ENCODE measurements at places on chromosomes 12 and 14.

DNA sequence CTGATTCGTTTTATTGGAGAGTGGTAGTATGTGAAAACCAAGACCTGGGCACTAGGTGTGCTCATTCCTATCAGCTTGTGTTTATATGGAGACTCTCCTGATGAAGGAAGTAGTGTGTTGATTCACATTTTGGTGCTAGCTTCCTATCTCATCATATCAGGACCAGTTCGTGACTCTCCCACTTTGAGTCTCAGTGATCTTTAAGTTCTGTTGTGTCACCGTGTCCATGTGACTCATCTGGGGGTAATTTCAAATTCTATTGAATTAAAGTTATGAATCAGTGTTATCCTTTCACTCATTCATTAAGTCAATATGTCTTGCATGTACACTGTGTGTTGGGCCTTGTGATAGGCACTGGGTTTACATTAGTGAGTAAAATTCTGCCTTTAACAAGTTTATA is 180.2 kb downstream of the CACNA1C start:
- DNase-seq = no peak

DNA sequence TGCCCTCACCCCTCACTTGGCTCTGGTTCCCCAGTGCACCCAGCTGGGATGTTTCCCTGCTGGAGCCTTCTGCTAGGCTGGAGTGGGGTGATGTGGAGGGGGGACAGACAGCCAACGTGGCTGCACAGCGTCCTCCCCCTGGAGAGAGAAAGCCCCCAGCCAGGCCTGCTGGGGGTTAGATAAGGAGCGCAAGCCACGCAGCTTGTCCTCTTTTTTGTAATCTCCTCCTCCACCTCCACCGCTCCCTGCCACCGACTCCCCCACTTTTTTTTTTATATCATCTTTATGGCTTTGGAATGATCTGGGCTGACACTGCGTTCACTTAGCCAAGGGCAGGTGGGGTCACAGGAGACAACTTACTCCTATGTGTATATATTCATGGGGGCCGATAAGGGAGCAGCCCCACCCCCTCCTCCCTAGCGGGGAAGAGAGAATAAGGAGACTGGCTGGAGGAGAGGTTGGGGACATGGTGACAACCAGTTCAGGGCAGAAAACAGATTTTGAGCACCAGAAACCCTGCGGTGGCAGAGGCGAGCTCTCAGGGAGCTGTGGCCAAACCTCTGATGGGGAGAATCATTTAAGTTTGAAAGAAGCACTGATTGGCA is 169.9 kb upstream of the LHX5 start:
- DNase-seq = no peak

- DNase-seq = no peak
Observed at GRCh38 chr12:26567126-26567525, 265.9 kb downstream of the ITPR2 start.

DNA sequence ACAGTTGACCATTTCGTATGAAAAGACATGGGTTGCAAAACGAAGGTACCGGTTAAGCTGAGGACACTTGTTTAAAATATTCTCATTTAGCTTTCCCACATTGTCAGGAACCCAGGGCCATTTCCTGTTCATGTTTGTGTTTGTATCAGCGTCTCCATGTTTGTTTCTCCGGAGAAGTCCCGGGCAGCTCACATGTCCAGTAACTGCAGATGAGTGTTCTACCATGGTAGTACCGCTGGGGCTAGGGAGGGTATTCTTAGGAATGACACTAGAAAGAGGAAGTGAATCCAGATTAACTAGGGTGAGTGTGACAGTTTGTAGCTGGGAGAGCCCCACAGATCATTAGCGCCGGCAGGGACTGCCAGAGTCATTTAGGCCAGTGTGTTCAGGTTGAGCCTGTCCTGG is 50.0 kb upstream of the EVL start:
- no peak for DNase-seq

- DNase-seq = peak; percentile 91
Observed at GRCh38 chr12:124927201-124928094, 13.0 kb upstream of the UBC start.

DNA sequence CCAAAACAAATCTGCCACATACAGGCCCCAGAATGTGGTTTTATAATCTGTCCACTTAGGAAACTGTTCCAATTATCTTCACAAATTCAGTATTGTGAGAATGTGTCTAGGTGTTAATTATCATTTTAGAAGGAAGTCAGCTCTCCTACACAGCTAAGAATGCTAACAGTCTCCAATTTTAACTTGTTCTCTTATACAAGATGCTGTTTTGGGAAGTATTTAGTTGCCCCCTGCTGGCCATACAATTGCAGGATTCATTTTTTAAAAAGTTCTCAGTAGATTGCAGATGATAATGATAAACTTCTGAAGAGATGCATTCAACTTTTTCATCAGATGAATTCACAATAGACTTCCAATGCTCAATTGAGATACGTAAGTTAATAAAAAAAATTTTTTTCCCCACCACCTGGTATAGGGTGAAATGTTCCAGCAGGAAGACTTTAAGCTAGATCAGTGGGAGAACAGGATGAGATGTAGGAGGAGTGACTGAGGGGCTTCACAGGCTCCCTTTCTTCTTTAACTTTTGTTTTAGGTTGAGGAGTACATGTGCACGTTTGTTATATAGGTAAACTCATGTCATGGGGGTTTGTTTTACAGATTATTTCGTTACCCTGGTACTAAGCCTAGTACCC is 27.3 kb upstream of the OSBPL8 start:
- DNase-seq = no peak

DNA sequence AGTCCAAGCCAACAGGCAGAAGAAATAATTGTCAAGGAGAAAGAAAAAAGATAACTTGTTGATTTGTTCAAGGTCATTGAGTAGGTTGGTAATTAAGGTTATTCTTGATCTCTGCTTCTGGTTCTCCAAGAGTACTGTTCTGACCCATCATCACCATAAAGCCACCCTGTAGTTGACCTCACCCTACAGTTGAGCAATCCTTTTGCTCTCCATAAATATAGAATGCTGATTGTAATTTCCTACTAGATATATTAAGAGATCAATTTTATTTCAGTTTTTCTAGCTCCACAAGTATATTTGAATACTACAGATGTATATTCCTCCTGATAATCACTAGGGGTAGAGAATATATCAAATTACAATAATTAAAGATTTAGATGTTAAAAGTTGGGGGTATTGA is 350.5 kb upstream of the PDE3A start:
- DNase-seq = no peak

DNA sequence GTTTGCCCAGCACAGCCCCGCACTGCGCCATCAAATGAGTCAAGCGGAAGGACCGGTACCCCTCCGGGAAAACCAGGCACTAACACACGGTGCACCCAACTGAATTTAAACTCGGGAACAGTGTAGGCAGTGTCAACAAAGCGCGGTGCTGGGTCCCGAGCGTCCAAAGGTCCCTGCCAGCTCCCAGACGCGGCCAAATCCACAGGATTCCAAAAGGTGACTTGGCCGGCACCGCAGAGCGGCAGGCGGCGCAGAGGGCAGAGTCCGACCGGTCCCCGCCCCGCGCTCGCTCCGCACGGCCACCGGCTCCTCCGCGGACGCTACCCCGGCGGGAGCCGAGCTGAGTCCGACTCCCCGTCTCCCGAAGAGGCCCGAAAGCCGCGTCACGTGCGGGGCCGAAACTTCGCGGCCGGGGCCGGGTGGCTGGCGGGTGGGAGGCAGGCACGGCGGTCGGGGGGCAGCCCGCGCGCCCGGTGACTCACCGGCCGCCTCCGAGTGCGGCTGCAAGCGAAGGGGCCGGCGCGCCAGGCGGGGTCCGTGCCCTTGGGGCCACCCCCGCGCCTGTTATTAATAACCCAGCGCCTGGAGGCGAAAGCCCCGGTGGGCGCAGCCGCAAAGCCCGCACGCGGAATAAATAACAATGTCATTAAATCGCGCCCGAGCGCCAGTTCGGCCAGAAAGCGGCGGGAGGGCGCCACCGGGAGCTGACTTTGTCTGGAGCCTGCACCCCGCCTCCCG is 863 bp downstream of the DENND5B start:
- peak; percentile 12 for DNase-seq

DNA sequence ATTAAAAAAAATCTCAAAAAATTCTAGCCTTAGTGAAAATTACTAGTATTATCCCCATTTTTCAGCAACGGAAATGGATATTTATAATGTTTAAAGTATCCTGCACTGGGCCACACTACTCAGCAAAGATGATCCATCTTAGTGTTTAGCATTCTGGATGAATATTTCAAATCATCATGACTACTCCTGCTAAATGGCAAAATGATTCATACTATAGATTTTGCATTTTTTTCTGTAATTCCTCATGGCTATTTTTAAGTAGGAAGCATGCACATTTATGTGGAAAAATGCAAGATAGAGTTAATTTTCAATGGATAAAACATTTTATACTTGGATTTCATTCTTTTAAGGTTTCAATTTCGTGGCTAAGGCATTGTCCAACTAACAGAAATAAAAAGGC is 59.6 kb downstream of the LRFN5 start:
- DNase-seq = no peak

- no peak for DNase-seq
Observed at GRCh38 chr12:128361400-128361995, 94.5 kb downstream of the TMEM132C start.
